ENCODE measurements at places on chromosomes 12 and 14.
A peak's percentile ranks its signal among the peaks of the same experiment; 100 is the strongest.

GRCh38 chr12:1318327-1319031 is 275.9 kb downstream of the FBXL14 start:
- peak; percentile 94 for DNase-seq

GRCh38 chr12:32051511-32052211 is 55.0 kb upstream of the BICD1 start:
- no peak for DNase-seq

DNA sequence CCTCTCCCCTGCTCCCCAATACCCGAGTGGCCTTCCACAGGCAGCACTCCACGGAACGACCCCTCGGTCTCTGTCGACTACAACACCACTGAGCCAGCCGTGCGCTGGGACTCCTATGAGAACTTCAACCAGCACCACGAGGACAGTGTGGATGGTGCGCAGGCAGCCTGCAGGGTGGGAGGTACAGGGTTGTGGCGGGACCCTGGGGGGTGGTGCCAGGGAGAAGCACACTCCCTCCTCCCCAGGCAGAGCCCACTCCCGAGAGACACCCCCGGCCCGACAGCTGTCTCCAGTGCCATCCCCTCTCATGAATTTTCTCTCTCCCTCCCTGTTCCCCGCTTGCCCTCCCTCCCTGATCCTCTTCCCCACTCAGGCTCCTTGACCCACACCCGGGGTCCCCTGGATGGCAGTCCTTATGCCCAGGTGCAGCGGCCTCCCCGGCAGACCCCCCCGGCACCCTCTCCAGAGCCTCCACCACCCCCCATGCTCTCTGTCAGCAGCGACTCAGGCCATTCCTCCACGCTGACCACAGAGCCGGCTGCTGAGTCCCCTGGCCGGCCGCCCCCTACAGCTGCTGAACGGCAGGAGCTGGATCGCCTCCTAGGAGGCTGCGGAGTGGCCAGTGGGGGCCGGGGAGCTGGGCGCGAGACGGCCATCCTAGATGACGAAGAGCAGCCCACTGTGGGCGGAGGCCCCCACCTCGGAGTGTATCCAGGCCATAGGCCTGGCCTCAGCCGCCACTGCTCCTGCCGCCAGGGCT is 9.0 kb downstream of the TNS2 start:
- DNase-seq: peak; percentile 55

DNA sequence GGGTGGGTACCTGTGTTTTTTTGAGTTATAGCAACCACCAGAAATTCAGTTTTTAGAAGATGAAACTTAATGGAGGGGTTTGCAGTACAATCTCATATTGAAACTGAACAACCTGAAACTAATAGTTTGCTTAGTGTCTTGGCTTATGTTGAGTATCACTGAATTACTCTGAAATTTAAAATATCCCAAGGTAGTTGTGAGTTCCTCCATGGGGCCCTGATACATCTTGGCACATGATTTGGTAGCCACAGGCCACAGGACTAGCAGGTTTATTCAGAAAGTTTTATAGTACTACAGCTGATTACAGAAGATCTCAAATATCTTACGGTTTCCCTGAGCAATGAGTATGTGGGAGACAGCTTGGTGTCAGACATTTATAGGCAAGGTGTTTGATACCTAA is 10.4 kb downstream of the PTGES3 start:
- peak; percentile 17 for DNase-seq

- DNase-seq: peak; percentile 84
These were observed 466 bp downstream of the SAV1 start for GRCh38 chr14:50667684-50667995.

DNA sequence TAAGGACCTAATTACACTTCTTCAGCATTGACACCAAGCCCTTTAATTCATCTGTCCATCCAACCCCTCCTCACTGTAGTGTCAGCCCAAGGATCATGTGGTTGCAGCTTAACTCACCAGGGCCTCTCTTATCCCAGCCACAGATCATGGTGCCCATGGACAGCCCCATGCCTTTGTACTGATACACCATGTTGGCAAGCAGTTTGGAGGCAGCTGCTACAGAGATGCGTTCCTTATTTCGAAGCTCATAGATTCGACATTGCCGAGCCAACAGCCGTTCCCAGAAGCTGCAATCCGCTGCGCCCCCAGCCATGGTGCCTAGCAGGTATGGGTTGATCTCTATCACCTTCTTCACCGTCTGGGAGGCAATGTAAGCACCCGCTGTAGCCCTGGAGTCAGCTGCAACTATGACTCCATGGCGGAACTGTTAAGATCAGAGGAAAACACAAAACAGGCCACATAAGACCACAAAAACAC is 1.4 kb downstream of the PSMB5 start:
- DNase-seq: no peak

- DNase-seq: no peak
These were observed 19.4 kb downstream of the MAP3K9 start for GRCh38 chr14:70789961-70790360.

DNA sequence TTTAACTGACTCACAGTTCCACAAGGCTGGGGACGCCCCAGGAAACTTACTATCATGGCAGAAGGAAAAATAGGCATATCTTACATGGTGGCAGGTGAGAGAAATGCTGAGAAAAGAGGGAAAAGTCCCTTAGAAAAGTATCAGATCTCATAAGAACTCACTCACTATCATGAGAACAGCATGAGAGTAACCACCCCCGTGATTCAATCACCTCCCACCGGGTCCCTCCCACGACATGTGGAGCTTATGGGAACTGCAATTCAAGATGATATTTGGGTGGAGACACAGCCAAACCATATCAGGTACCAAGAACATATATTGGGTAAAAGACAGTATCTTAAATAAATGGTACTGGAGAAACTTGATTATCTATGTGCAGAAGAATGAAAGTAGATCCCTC is 100.3 kb upstream of the FAR2 start:
- DNase-seq: no peak

- no peak for DNase-seq
These were observed 2.5 kb downstream of the KDM5A start for GRCh38 chr12:386651-387050.

DNA sequence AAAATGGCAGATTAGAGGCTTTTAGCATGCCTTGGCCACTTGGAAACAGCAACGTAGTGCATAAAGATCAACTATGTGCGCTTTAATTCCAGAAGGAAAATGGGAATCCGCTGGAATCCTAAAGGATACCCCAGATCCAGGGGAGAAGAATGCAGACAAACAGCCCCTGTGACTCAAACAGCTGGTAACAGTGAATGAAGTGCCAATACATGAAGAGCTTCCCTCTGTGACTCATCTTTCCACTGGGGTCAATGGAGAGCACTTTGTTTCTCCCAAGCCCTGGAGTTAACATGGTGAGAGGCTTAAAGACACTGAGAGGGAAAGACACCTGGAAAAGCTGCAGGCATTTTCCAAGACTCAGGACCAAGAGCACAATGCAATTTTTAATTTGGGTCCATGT is 263.1 kb downstream of the CEP128 start:
- no peak for DNase-seq

- DNase-seq: no peak
These were observed 141.3 kb downstream of the PLXNC1 start for GRCh38 chr12:94289461-94290312.

DNA sequence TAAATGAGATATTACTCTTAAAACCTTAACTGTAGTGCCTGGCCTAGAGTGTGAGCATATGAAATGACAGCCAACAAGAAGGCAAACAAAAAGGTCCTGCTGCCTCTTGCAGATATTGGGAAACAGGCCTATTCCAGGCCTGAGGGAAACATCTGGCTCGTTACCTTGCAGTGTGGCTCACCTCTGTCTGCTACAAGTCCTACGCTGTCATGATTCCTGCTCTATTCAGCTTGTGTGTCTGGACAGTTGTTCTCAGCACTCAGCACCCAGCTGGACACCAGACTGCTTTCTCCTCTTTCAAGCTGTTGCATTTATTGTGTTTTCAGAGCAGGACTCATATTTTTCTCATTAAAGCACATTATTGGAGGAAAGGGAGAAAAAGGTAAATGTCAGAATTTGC is 113.5 kb downstream of the TMTC2 start:
- no peak for DNase-seq

GRCh38 chr14:50107850-50108249 is 8.5 kb downstream of the VCPKMT start:
- DNase-seq: no peak

- DNase-seq: no peak
These were observed 1.2 kb downstream of the COA8 start for GRCh38 chr14:103563844-103564505.

- DNase-seq: no peak
These were observed 57.4 kb downstream of the DGLUCY start for GRCh38 chr14:91171291-91171690.

- DNase-seq: peak; percentile 50
These were observed 37.8 kb upstream of the OR4E1 start for GRCh38 chr14:21711360-21711961.

- no peak for DNase-seq
These were observed 174.3 kb downstream of the ACSS3 start for GRCh38 chr12:81252228-81252627.

- no peak for DNase-seq
These were observed 597.3 kb downstream of the NRXN3 start for GRCh38 chr14:78767436-78767835.

DNA sequence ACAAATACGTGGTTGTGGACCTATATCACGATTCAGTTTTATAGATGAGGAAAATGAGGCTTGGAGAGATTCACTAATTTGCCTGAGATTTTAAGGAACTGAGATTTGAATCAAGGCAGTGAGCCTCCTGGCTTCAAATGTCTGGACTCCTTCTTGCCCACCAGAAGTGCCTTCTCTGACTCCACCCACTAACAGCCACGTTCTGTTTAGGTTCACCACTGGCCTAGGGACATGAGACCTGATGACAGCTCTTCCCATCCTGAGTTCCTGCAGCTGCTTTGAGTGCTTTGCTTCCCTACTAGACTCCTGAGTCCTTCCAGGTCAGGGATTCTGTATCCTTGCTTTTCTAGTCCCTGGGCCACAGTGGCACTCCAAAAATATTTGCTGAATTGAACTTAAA is 57.1 kb downstream of the PLBD1 start:
- DNase-seq: no peak

DNA sequence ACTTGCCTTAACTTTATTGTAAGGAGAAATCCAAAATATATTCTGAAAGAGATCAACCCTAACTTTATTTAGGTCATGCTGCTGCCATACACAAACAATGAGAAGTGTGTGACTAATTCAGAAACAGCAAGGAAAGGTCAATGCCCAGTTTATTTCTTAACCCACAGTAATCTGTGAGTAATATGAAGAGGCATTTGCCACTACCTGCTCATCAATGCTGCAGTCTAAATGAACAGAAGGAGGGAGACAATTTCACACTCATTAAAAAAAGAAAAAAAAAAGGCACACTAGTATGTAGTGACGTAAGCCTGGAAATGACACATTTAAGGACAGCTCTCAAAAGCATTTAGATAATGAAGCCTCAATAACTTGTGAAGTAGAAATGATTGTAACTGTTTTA is 90.5 kb upstream of the FOXN3 start:
- DNase-seq: no peak

Data from endodermal cell (in vitro differentiated cells).